ENCODE measurements at places on chromosomes 5 and 9. TPM values are rescaled to one million over a fixed set of nuclear protein-coding genes. Genes with fewer than 3 reads are reported as not detected.

- no peak for DNase-seq
Measured at GRCh38 chr5:5522336-5522735, 99.9 kb downstream of the ICE1 start.

GRCh38 chr9:93329629-93330280 is 121.7 kb upstream of the FAM120A start:
- DNase-seq = no peak

DNA sequence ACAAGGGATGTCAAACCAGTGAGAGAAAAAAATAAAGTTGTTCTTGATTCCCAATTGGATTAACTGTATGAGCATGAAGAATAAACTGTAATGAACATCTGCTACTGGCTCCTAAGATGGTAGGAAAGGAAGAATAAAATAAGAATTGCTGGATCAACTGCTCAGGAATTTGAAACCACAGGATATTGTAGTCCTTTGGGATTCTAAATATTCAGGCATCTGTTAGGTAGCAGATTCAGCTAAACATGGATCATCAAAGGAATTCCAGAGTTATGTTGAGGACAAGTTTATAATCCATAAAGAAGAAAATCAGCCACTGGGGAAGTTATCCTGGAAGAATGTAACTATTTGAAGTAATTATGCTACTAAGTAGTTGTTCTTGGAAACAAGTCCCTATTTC is 65.8 kb downstream of the ISL1 start:
- DNase-seq = no peak

The SPATA31A5 gene
- total RNA-seq = not detected

- no peak for DNase-seq
Measured at GRCh38 chr9:5736563-5737346, 96.2 kb downstream of the ERMP1 start.

DNA sequence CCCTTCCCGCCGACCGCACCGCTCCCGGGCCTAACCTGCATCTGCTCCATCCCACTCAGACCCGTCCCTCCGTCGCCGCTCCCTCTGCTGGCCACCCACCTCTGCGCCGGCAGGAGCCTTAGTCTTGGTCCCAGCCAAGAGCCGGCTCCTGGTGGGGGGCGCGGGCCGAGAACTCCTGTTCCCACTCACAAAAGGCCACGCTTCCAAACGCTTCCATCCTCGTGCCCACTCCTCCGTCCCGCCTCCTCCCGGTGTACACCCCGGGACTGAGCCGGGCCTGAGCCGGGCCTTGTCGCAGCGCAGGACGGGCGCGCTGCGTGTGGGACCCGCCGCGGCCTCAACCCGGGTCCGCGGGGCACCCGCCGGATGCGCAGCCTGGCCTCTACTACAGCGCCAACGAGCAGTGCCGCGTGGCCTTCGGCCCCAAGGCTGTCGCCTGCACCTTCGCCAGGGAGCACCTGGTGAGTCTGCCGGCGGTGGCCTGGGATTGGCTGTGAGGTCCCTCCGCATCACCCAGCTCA is 7.5 kb downstream of the ADAMTS13 start:
- peak; percentile 95 for DNase-seq

The LVRN gene
- 0.38 TPM for total RNA-seq

DNA sequence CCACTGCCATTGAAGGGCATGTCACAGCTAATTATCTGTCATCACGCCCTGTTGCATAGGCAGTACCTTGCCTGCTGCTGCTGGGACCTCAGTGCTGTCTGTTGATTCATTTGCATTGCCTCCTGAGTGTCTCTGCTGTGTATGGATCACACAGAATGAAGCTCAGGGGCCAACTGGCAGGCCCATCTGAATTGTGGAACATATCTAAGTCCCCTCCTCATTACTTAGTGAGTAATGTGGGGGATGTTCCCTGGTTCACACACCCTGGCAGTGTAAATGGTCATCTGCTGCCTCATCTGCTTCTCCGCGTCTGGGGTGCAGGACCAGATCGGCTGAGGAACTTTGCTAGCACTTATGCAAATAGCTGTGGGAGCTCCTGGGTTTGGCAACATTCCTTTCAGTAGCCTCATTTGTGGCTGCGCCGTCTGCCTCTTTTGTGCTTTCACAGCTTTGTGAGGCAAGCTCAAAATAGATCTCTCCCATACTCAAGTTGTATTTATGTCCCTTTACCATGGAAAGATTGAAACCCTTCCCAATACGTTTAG is 25.4 kb downstream of the TYRP1 start:
- peak; percentile 85 for DNase-seq

GRCh38 chr5:93039888-93040287 is 541.1 kb downstream of the NR2F1-AS1 start:
- no peak for DNase-seq

GRCh38 chr9:16337322-16338029 is 533.0 kb downstream of the BNC2 start:
- no peak for DNase-seq

- DNase-seq = no peak
Measured at GRCh38 chr5:120510098-120510637, 46.1 kb downstream of the PRR16 start.

The NEUROG1 gene
- total RNA-seq = not detected

GRCh38 chr9:27090711-27091110 is 18.3 kb upstream of the TEK start:
- no peak for DNase-seq

The ORM2 gene
- total RNA-seq = 0.59 TPM

DNA sequence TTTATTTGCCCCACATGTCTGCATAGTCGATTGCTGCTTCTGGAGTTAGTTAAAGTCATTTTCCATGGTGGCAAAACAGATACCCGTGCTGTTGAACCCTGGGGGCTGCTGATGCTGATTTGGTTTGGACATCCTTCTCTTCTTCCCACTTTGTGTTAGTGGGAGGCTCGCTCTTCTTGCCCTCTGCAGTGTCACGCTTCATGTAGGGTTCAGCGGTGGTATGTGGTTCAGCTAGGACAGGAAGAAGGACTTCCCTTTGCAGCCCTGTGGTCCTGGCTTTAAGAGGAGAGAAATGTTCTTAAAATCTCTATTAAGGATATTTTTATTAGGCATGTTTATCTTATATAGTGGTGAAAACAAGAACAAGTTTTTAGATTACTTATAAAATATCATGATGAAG is 36.2 kb downstream of the SLC36A1 start:
- no peak for DNase-seq

GRCh38 chr5:174426388-174426787 is 298.0 kb upstream of the MSX2 start:
- DNase-seq = no peak

- DNase-seq = no peak
Measured at GRCh38 chr5:10702911-10703491, 58.0 kb downstream of the DAP start.

The SLC45A2 gene
- not detected for total RNA-seq

The LCN10 gene
- 0.86 TPM for total RNA-seq

DNA sequence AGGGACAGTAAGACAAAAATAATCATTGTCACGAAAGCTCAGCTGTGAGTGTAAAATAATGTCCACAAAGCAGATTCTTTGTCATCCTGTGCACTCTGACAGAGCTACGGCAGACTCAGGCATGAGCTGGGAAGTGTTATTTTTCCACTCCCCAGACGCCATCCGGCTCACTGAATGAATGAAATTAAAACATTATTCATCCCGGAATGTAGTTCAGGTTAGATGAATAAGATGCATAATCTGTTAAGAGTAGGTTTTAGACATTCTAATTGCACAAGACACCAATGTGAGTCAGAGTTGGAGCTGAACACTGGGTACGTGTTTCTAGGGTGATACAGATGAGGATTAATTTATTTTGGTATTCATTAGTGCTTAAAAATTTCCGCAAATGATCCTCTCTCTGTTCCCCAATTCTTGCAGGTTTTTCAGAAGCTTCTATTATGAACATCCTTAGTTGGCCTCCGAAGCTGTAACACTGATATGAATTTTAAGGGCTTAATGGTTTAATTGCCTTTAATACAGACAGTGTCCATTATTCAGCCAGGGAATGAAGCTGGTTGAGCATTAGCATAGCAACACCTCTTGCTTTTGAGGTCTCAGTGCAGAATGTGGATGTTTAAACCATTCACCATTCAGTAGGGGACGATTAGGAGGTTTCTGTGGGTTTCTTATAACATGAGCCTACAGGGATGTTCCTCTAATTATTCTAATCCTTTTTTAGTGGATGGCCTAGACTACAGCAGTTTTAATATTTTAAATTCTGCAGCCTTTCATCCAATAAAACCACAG is 65.6 kb upstream of the FRRS1L start:
- DNase-seq = no peak

DNA sequence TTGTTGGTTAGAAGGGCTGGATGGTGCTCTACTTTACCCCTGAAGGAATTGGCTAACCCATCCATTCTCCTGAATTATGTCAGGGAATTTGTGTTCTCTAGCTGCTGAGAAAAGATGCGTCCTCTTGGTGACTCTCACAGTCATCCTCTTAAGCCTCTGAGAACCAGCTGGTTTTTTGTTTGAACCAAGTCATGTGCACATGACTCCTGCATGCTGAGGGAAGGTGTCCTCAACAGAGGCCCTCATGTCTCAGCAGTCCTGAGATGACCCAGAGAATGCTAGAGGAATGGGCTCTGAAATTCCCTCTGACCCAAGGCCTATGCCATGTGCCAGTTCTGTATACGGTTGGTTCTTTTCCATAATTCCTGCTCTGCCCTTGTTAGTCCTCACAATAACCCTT is 10.4 kb upstream of the C5orf63 start:
- DNase-seq = no peak

DNA sequence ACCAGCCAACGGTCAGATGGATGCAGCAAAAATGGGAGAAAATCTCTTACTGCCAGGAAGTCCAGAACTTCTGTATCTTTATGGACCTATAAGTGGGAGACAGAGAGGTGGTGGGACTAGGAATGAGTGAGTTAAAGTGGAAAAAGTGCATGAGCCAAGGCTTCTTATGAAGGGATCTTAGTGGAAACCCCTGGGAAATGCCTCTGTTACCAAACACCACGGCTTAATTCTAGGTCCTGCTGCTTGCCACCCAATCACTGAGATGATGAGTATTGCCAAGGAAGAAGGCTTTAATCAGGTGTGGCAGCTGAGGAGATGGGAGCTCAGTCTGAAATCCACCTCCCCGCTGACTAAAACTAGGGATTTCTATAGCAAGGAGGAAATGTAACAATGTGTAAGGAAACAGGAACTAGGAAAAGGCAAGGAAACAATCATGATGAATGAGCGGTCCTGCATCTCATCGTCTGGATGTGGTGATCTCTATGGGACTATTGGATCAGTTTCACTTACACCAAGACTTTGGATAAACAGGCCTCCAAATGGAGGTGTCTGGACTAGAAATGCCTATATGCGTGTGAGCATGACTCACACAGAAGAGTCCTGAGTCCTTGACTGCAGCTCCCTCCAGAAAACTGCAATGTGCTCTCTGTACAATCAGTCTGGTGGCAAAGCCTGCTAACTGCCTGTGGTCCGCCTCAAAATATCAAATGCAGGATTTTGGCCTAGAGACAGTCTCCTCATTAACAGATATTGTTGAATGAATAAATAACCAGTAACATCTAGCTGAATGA is 98.2 kb upstream of the PRR16 start:
- DNase-seq = no peak

- no peak for DNase-seq
Measured at GRCh38 chr9:95852059-95853032, 23.1 kb upstream of the ERCC6L2 start.

GRCh38 chr9:112831969-112832368 is 58.7 kb downstream of the SLC46A2 start:
- no peak for DNase-seq

The CDO1 gene
- 11.7 TPM for total RNA-seq

The KIF12 gene
- 17.4 TPM for total RNA-seq

DNA sequence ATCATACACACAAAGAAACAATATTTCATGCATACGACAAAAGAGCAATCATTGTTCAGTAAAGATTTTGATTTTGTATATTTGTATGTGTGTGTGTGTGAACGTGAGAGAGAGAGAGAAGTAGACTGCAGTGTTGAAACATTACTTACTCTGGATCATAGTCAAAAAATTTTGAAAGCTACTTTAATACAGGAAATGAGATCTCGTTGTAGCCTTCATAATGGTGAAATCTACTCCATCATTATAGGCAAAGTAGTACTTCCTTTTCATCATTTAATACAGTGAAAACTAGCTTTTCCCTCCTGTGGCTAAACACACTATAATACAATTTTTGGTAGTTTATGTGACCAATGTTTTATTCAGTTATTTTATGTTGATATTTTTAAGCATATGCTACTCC is 1427.7 kb upstream of the C9orf72 start:
- DNase-seq = no peak

The EGFL7 gene
- total RNA-seq = 33.7 TPM

The C9 gene
- total RNA-seq = not detected

DNA sequence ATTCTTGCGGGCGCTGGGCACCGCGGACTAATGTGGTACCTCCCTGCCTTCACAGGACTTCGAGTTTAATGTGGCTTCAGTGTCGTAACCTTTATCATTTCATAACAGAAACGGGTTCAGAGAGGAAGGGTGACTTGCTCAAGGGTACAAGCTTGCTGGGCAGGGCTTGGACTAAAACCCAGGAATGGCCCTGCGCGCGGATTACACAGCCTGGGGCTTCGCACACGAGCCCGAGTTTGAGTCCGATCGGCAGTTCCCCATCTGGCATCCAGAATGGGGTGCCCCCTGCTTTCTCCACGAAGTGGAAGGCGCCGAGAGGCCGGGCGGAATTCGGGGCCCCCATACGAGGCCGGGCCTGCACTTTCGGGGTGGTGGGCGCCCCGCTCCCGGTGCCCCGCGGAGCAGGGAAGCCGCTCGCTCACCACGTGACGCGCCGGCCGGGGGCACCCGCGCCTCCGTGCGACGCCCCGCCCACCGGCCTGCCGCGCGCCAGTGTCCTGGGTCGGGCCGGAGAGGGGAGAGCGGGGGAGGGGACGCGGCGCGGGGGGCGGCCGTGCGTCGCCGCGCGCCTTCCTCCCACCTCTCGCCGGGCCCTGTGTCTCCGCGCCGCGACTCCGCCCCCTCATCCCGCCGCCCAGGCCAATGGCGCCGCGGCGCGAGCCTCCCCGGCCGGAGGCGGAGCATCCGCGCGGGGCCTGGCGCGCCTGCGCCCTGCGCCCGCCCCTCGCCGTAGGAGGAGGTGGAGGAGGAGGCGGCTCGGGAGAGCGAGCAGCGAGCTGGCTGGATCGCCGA is at the start of gene SET:
SET (plus strand) TSS at position 722 of the 792 bp plus-strand sequence. CDS start 361 bp downstream, outside the sequence.
- DNase-seq = peak; percentile 97

DNA sequence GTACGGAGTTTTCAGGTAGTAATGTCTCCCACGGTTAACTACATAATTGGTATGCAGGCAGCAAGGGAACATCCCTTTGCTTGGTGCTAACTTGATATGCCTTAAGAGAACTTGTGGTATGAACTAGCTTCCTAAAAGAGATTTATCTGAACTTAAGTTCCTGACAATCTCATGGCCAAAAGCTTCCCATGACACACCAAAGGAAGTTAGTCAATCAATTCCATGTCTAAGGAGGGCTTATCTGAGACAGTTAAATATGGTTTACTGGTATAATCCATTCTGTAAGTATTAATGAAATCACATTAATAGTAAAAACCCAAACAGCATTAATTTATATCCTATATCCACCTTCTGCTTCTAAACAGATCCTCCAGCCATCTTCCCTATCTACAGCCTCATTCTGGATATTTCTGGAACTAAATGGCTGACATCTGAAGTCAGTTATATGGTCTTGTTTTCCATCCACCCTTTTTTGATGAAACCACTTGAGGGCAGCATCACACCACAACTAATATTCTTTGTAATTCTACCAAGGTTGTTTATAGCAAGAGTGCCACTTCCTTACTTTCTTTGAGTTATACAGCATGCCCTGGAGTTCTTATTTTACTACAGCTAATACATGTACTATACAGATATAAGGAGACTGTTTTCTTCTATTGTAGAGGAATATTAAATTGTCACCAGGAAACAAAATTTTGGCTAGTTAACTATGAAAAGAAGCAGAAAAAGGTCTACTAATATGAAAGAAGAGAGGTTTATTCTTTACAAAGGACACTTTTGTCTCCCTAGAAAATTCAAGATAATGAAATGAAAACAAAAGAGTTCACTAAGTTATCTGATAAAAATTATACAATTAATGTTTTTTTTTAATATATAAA is 34.7 kb downstream of the SHOC1 start:
- DNase-seq = peak; percentile 63
